GM12878 (cell line): ENCODE measurements at places on chromosomes 1 and 21. TPM values are rescaled to one million over a fixed set of nuclear protein-coding genes. Genes with fewer than 3 reads are reported as not detected.

DNA sequence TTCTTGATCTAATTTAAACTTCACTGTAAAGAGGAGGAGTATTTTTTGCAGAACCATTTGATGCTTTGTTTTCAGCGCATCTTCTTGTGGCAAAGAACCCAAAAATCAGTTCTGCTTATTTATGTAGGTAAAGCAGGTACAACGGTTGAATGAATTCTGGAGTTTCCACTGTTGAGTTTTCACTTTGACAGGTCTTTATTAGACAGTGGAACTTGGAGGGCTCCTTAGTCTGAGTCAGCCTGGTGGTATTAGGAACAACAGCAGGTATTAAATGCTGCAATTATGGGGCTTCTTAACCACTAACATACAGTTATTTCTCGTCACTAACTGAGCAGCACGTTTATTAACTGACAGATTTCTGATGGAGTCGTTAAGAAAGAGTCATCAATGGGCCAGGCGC is 1.2 kb downstream of the LRIG2 start:
- no peak overlapping the region; the same call in 1 of the 2 replicates for H3K27ac ChIP-seq
- no peaks in the 10 kb centered on the region; the same call in 1 of the 2 replicates for H3K36me3 ChIP-seq
- H3K4me1 ChIP-seq, result peaks cover 4% of the 10 kb centered on the region; the same call in 1 of the 2 replicates
- peak overlapping the region; percentile 91 for H3K4me3 ChIP-seq

DNA sequence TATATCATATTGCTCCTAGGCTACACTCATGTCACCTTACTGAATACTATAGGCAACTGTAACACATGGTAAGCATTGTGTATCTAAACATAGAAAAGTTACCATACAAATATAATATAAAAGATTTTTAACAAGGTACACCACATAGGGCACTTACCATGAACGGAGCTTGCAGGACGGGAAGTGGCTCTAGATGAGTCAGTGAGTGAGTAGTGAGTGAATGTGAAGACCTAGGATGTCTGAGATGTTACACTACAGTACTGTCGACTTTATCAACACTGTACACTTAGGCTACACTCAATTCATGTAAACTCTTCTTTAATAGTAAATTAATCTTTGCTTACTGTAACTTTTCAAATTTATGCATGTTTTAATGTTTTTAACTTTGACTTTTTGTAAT is 81.0 kb upstream of the PLD5 start:
- no peak overlapping the region for H3K4me3 ChIP-seq
- no peaks in the 10 kb centered on the region for H3K4me1 ChIP-seq
- H3K27me3 ChIP-seq, result no peaks in the 10 kb centered on the region
- no peak overlapping the region for H3K27ac ChIP-seq
- no peak for DNase-seq
- no peaks in the 10 kb centered on the region for H3K36me3 ChIP-seq

The CHTOP gene
- total RNA-seq, result 60.1 and 61.5 TPM in 2 replicates

The PKLR gene
- total RNA-seq, result 0.08 and 0.13 TPM in 2 replicates

DNA sequence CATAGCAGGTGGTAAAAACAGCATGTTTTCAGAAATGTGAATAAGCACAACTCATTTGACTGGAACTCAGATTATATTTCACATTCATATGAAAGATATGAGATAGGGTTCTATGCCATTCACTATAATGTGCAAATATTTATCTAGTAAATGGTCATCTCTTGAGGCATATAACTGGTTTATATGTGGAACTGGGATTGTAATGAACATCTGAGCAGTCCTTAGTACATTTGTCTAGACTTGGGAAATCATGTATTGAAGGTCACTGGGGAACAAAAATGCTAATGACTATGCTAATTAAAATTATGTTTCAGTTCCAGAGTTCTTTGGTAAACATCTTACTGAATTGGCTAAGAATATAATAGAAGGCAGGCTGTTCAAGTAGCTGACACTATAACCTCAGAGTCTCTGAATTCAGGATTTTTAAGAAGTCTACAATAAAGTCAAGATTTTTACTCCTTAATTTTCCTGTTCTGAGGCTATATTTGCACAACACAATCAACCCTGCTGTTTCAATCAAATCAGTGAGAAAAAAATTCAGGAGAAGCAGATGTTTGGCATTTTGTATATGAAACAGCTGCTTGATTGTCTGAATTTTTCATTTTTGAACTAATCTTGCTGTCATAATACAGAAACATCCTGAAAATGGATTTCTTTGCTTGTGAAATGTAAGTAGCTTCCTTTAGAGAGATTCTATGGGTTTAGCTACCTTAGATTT is 244.8 kb upstream of the RGS18 start:
- H3K4me3 ChIP-seq, result no peak overlapping the region
- H3K36me3 ChIP-seq, result no peaks in the 10 kb centered on the region
- no peaks in the 10 kb centered on the region for H3K27me3 ChIP-seq
- no peak overlapping the region for H3K27ac ChIP-seq
- no peaks in the 10 kb centered on the region for H3K4me1 ChIP-seq
- DNase-seq, result no peak

DNA sequence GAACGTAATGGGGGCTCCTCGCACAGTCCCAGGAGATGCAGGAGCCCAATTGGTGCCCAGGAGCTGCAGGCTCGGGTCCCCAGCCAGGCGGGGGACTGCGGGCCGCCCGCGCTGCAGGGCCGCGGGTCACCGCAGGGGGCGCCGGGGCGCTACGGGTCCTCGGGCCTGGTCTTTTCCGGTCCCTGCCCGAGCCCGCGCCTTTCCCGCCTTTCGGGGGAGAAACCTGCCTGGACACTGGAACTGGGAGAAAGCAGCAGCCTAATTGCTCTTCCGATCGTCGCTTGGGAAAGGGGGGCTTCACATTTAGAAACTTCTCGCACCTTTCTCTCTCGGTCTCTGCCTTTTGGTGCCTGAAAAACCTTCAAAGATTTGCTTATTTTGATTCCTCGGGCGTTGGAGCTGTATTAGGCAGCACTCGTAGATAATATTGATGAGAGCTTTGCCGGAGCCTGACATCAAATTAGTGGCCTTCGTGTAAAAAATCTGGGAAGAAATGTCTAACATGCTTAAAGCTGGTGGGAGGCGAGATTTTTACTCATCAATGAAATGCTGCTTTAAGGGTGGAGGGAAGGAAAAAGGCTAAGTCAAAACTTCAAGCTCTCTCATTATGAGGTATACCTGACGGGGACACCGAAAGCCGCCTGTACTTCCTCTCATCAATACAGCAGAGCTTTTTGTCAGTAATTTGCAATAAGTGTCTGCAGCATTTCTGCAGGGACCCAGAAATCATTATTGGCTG is 12.6 kb upstream of the BARHL2 start:
- no peaks in the 10 kb centered on the region for H3K4me1 ChIP-seq
- no peak overlapping the region for H3K27ac ChIP-seq
- no peak for DNase-seq
- no peak overlapping the region for H3K4me3 ChIP-seq

The PTBP2 gene
- 10.9 and 11.2 TPM in 2 replicates for total RNA-seq

The KRTAP21-3 gene
- total RNA-seq, result not detected in 2 replicates

The U2AF1 gene
- total RNA-seq, result 8.6 and 14.4 TPM in 2 replicates

DNA sequence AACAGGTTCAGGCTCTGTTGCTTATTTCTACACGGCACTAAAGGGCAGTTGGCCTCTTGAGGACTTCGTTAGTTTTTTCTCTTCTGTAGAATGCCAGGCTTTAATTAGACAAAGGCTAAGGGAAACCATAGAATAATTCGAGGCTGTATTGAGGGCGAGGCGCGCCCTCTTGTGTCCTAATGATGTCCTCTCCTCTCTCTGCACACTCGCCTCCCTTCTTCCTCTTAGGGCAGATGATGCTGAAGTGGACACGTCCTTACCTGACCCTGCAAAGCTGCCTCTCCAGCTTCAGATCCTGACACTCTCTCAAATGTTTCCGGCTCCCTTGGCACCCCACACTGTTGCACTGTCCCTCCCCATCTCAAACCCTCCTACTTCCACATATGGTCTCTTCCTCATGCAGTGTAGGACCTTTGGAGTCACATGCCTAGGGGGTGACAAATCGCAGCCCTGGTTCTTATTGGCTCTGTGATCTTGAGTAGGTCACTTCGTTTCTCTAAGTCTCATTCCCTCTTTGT is 1.9 kb upstream of the ZSCAN20 start:
- no peaks in the 10 kb centered on the region for H3K36me3 ChIP-seq
- no peaks in the 10 kb centered on the region for H3K27me3 ChIP-seq
- H3K4me3 ChIP-seq, result no peak overlapping the region

DNA sequence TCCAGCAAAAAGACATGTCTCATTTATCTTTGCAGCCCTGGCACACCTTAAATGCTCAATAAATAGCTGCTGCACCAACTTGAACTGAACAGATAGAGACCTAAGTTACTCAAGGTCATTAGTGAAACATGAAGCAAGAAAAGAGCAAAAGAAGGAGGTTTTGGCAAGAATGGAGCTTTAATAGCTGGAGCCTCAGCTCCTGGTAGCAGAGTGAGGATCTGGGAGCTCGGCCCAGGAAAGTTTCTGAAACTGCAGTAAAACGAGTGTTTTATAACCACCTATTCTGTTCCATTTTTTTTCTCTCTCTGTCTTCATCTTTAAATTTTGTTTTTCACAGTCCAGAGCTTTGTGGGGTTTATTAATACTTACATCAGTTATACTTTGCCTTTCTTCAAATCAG is 207.5 kb downstream of the SETD4 start:
- no peak overlapping the region for H3K27ac ChIP-seq
- H3K27me3 ChIP-seq, result no peaks in the 10 kb centered on the region; the same call in 1 of the 2 replicates
- H3K4me3 ChIP-seq, result no peak overlapping the region
- H3K4me1 ChIP-seq, result no peaks in the 10 kb centered on the region
- DNase-seq, result no peak

- H3K4me3 ChIP-seq, result no peak overlapping the region
- H3K36me3 ChIP-seq, result no peaks in the 10 kb centered on the region
- H3K27ac ChIP-seq, result no peak overlapping the region
- DNase-seq, result no peak
These were observed 79.7 kb downstream of the POFUT2 start for GRCh38 chr21:45207839-45208626.
